ENCODE measurements at places on chromosomes 16 and 17.

GRCh38 chr17:27319541-27320221, 25.8 kb downstream of the WSB1 start:
- peak; percentile 58 for DNase-seq

GRCh38 chr17:66782851-66783250, 52.1 kb upstream of the CACNG5 start:
- DNase-seq: no peak

DNA sequence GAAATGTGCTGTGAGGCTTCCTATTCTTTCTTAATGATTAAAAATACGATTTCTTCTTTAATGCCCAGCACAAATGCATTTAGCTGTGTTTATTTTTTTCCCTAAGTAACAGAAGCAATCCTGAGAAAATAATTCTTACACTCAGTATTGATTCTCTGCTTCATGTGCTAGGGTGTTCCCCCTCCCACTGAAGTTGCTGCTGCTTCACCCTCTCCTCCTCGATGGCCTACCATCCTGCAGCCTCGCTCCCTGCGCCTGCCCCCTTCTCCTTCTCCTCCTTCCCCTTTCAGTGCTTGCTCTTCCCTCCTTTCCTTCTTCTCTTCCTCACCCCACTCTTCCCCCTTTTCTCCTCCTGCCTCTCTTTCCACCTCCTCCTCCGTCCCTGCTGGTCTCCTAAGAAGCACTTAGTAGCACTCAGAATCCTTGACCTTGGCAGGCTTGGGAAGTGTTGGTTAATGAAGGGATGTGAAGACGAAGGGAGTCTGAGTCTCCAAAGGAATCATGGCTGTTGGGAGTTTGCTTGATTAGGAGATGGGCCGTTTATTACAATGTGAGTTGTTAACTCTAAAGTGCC, 119.7 kb downstream of the RPTOR start:
- DNase-seq: no peak

DNA sequence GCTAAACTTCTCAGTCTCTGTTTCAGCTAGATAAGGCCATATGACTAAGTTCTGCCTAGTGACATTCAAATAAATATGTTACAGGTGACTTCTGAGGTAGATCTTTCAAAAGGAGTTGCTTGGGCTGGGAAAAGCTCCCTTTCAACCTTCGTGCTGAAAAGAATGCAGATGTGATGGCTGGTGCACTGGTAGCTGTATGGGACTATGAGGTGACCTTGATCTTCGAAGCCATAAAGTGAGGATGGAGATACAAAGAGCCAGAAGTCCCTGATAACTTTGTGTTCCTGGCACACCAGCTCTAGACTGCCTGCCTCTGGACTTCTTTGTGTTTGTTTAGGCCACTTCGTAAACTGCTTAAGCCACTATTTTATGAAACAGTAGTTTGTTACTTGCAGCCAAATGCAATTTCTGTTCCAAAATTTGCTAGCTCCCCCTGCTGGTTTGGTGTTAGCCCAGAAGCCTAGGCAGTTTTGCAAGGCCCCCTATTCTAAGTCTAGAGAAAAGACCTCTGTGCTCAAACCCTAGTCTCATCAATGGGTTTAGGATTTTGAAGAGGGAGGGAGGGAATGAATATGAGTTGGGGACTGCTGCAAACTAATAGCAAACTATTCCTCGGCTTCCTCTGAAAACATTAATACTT, 23.3 kb upstream of the ERCC4 start:
- DNase-seq: no peak

- no peak for DNase-seq
Measured at GRCh38 chr17:45048795-45049563, 2.5 kb downstream of the DCAKD start.

DNA sequence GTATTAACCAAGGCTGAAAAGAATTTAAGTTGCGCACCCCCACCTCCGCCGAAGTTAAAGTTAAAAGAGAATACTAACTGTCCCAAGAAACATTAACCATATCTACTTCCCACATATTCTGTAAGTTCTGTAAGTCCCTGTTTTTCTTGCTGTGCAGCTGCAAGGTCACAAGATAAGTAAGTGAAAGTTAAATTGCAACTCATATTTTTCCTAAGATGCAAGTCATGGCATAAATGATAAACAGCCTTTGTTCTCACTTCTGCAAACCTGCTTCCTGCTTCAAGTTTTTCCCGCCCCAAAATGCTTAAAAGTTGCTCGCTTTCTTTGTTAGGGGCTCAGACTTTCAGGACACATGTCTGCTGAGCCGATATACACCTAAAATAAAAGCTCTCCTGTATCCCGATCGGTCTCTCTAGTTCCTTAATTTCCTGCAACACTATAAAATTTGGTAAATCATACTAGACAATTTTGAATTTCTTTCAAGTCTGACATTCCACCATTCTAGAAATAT, 32.6 kb upstream of the ABCA9 start:
- no peak for DNase-seq

DNA sequence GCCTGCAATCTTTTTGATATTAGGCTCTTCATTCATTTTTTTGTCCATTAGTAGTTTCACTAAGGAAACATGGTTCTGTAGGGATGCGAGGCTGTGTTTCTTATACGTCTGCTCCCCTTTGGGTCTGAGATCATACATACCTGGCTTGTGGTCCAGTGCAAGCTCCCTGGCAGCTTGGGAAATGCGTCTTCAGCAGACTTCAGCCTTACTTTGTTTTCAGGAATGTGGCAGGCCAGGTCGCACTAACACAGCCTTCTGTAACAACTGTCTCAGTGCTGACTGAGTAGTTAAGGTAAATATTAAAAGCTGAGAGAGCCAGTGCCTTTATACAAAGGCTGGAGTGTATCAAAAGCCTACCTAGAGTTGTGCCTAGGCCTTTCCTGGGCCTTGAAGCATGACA, 970.5 kb upstream of the EEF2KMT start:
- DNase-seq: no peak

DNA sequence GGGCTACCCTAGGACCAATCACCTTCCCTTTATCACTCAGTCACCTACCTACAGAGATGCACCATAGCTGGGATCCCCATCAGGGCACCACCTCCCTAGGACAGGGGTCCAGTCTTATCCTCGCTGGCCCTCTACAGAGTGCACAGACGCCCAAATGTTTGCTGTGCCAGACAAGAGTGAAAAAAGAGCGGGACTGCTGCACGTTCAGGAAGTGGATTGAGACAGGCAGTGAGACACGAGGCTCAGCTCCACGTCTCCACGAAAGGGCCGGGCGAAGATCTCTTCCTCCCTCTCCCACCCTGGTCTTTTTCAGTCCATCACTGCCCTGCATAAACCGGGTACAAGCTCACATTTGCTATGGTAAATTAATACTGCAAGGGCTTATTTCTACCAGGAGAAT, 95.5 kb downstream of the ZFHX3 start:
- DNase-seq: no peak

- peak; percentile 14 for DNase-seq
Measured at GRCh38 chr17:37067555-37068111, 118.9 kb downstream of the AATF start.

DNA sequence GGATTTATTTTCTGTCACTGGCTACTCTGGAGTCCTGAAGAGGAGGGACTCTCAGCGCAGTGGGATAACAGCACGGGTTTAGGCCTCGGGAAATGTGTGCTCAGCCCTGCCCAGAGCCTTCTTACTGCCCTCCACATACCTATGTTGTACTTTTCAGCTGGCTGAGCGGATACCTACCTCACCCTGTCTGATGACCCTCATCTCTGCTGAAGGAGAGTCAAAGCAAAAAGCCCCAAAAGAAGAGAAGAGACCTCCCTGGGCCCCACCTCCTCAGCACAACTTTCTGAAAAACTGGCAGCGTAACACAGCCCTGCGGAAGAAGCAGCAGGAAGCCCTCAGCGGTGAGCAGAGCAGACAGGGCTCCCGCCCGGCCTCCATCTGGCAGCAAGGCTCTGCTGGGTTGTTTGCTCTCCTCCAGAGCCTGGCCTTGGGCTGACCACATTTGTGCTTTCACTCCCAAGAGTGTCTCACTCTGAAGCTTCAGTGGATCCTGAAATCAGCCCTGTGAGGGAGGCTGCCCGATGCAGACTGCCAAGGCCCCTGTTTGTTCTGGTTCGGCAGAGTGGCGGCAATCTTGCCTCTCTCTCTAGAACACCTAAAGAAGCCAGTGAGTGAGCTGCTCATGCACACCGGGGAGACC, 10.3 kb downstream of the MYCBPAP start:
- no peak for DNase-seq

DNA sequence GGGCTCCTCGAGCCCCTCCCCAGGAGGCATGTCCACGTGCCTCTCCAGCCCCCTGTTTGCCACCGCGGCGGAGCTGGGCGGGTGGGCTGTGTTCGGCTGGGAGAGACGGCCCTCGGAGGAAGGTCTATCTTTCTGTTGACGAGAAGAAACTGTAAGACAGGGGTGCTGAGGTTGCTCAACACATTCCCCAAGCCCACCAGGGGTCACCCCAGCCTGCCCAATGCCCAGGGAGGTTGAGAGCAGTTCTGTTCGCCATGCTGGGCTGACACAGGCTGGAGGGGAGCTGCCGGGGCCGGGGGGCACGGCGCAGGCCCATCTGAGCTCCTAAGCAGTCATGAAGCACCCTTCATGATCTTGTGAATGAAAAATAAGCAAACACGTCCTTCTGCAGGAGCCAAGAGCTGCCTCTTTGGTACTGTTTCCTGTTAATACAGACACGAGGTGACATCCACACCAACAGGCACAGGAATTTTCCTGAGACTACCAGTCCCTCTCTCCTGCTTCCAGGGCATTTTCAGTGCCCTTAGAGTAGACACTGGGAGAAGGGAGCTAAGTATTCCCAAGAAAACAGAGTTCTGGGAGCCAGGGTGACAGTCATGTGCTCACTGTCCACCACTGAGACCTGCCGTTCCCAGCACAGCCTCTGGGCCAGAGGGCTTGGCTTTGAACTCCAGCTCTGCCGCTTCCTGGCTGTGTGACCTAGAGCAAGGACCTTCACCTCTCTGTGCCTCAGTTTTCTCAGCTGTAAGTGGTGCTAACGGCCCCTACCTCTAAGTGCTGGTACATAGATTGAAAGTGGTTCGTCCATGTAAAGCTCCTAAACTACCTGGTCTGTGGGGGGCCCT, 9.2 kb downstream of the UBALD2 start:
- DNase-seq: no peak

- no peak for DNase-seq
Measured at GRCh38 chr16:72728516-72728915, 319.4 kb downstream of the ZFHX3 start.

DNA sequence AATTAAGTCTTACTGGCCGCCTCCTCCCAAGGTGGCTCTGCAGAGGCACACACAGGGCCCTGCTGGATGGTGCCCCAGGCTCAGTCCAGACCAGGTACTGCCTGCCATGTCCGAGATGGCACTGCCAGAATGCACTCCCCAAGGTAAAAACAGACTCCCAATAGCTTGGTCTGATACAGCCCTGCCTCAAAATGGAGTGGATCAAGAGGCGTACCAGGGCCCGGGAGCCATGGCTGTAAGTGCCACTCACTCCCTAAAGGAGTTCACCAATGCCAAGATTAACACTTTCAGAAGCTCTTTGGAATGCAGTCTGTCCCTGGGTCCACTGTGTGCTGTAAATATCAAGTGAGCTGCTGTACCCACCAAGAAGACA, 576 bp upstream of the MYO18A start:
- DNase-seq: no peak
